ENCODE measurements at places on chromosomes 6 and 20.

GRCh38 chr20:37265152-37265551 is 3.5 kb upstream of the GHRH start:
- no peak for DNase-seq

- no peak for DNase-seq
These were observed 42.6 kb upstream of the SUPT3H start for GRCh38 chr6:45420083-45420908.

DNA sequence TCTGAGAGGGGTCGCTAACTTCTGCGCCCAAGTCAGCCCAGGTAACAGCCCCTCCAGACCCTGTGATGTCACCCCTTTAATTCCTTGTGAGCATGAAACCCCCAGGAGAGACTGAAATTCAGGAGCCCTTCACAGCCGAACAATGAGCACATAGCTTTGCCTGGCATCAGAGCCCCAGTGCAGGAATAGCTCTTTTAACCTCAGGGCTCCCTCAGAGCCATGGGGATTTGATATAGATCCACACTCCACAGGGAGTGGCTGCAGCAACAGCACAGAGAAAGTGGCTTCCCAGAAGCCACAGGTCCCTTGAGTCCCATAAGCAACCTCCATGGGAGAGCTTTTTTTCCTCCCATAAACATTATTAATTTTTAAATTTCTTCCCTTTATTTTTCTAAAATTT is 150.0 kb upstream of the MARCKS start:
- DNase-seq = no peak

DNA sequence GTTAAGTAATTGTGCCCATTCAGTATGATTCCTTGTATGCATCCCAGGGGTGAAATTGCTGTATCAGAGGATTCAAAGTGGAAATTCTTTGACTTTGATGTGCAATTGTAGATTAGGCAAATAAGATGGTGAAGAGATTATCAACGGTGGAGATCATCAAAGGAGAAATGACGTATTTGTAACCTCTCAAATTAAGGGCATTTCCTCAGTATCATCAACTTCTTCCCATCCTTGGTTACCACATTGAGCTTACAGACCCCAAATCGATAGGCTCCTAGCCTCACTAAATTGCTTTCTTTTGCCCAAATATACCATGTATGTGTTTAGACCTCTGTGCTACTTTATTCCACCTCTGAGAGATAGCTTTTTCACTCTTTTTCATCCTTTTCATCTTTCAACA is 213.1 kb upstream of the ZFP64 start:
- DNase-seq = no peak

GRCh38 chr20:54875307-54875706 is 399.9 kb downstream of the DOK5 start:
- no peak for DNase-seq

- DNase-seq = peak; percentile 99
These were observed 22.4 kb downstream of the ZMYND8 start for GRCh38 chr20:47334022-47334551.

- peak; percentile 97 for DNase-seq
These were observed 638 bp upstream of the PPP1R18 start for GRCh38 chr6:30686908-30687658.

DNA sequence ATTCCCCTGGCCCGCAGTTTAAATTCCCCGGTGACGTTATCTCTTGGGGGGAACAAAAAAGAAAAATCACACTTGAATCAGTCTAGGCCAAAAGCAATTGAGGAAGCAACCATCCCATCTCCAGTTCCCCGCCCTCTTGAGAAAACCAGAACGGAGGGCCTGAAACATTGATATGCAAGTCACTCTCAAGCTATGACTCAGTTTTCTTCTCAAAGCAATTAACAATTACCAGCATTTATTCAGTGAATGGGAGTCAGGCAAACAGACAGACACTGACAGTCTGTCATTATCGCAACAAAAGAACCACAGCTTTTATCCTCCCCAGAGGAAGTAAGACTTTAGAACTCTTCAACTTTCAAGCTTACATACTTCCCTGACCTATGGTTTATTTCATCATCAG is 100.9 kb downstream of the OPRM1 start:
- DNase-seq = no peak

GRCh38 chr6:24444588-24444987 is 41.9 kb downstream of the MRS2 start:
- no peak for DNase-seq

- DNase-seq = peak; percentile 20
These were observed 727 bp downstream of the EDEM2 start for GRCh38 chr20:35146299-35146919.
